Cardiac muscle cell (in vitro differentiated cells and primary cell): ENCODE measurements at places on chromosomes 5 and 9. TPM values are rescaled to one million over a fixed set of nuclear protein-coding genes. Genes with fewer than 3 reads are reported as not detected.
A peak's percentile ranks its signal among the peaks of the same experiment; 100 is the strongest.

DNA sequence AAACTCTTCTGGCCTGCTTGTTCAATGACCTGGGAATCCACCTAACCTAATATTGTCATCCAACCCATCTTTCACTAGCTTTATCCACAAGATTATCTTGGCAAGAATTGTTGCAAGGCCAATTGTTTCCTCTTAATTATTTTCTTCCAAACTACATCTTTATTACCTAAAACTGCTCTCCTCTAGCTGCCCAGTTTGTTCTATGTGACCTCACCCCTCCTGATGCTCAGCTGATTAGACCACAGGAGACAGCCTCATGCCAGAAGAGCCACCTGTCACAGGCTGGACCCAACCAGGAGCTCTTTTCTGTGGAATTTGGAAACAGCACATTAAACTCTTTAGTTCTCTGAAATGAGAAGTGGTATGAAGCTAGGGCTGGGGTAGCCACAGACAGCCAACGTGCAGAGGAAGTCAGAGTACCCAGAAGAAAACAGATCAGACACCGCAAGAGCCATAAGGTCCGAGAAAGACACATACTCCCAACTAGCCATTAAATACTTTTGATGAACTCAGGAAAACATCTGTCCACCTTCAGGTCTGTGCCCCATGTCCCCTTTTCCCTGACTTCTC is 12.0 kb downstream of the SAXO1 start:
- no peak for DNase-seq
- H3K4me3 ChIP-seq: no peak overlapping the region
- no peaks in the 10 kb centered on the region for H3K36me3 ChIP-seq
- H3K27me3 ChIP-seq: no peaks in the 10 kb centered on the region

Gene MED10
- total RNA-seq: 11.8 and 15.8 TPM in 2 replicates

- H3K27ac ChIP-seq: no peak overlapping the region
- peaks cover 89% of the 10 kb centered on the region for H3K27me3 ChIP-seq
- H3K4me3 ChIP-seq: no peak overlapping the region
- no peaks in the 10 kb centered on the region for H3K36me3 ChIP-seq
- H3K4me1 ChIP-seq: peaks cover 45% of the 10 kb centered on the region
Observed at GRCh38 chr5:154483654-154484392, 5.8 kb upstream of the HAND1 start.

Gene KIF27
- total RNA-seq: 2.6 and 6.2 TPM in 2 replicates

DNA sequence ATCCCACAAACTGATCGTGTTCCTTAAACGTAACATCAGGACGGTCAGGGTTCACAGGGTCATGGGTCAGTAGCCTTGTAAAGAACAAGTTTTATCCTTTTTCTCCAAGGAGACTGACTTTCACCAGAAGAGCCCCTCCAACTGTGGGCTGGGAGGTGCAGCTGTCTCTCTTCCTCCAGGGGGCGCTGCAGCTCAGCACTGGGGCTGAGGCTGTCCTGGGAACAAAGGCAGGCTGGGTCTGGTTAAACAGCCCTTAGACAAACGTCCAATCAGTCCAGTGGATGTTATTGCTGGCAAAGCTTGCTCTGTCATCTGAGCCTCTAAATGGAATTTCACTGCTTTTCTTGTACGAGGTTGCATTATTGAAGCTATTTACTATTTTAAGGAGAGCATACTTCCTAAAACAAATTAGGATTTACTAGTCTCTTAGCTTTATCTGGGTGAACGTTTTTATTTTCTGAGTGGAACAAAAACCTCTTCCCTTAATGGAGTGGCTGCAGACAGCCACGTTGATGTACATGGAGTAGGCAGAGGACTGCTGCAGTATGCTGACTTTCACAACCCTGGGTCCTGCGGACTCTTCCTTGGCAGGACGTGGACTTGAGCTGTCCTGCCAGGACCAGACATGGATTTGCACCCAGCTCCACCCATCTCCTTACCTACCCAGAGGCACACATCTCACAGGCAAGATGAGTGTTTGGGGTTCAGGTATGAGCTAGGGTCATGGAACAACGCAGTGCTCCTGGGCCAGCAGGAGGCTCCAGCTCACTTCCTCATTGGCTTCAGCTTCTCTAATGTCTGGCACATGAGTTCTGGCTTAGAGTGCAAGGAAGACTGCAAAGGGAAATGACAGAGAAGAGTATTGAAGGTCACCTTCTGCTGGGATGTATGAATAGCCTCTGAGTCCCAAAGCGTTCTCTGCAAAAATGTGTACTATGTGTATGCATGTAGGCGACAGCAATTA is 7.8 kb downstream of the EXOSC2 start:
- peak; percentile 90 for DNase-seq
- peak overlapping the region; percentile 71 for H3K27ac ChIP-seq
- peaks cover 45% of the 10 kb centered on the region for H3K36me3 ChIP-seq
- H3K27me3 ChIP-seq: no peaks in the 10 kb centered on the region
- H3K4me3 ChIP-seq: no peak overlapping the region

- DNase-seq: no peak
- no peak overlapping the region for H3K4me3 ChIP-seq
- H3K4me1 ChIP-seq: peaks cover 6% of the 10 kb centered on the region
- no peak overlapping the region for H3K27ac ChIP-seq
- H3K27me3 ChIP-seq: no peaks in the 10 kb centered on the region
- no peaks in the 10 kb centered on the region for H3K36me3 ChIP-seq
Observed at GRCh38 chr9:95190413-95190812, 127.1 kb downstream of the FANCC start.

DNA sequence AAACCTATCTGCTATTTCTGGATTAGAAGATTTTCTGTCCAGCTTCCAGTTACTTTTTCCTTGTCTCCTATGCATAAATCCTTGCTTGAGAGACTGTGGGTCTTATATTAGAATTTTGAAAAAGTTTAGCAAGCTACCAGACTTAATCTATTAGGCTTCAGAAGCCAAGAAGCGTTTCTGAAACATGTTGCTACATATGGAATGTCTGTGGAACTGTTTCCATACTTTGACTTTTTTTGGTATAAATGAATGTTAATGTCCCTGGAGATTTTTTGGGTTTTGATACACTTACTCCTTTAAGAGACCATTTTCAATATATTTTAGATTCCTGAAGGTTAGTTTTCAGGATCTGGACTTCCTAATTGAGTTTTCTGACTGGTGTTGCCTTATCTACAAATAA is 191.4 kb upstream of the SGCD start:
- no peaks in the 10 kb centered on the region for H3K36me3 ChIP-seq
- no peak overlapping the region for H3K4me3 ChIP-seq
- DNase-seq: no peak
- no peak overlapping the region for H3K27ac ChIP-seq
- H3K27me3 ChIP-seq: no peaks in the 10 kb centered on the region

Gene SLCO6A1
- total RNA-seq: not detected in 2 replicates

Gene PCDHGB4
- total RNA-seq: 17.4 and 23.5 TPM in 2 replicates

DNA sequence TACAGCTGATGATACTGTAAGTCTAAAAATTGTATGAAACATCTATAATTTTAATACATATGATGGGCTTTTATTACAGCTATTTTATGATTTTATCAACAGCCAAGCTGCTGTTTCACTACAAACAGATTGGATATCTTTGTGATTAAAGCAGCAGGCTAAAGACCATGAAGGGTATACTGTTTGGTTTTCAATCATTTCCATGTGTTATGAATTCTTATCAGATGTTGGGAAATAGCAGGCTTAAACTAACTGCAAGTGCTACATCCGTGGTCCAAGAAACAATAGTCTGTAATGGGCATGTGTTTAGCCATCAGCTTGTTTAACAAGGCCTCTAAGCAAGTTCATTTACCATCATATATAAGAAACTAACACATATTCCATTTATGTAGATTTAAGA is 107.5 kb downstream of the CWC27 start:
- H3K4me3 ChIP-seq: no peak overlapping the region
- no peak overlapping the region for H3K27ac ChIP-seq
- peak; percentile 8 for DNase-seq
- H3K27me3 ChIP-seq: no peaks in the 10 kb centered on the region

GRCh38 chr5:150113047-150113744 is 26.8 kb upstream of the CSF1R start:
- H3K27me3 ChIP-seq: no peaks in the 10 kb centered on the region
- peaks cover 12% of the 10 kb centered on the region for H3K4me1 ChIP-seq
- DNase-seq: no peak
- no peak overlapping the region for H3K4me3 ChIP-seq
- H3K36me3 ChIP-seq: no peaks in the 10 kb centered on the region
- H3K27ac ChIP-seq: no peak overlapping the region

Gene POLR1E
- 15.1 and 18.2 TPM in 2 replicates for total RNA-seq

- DNase-seq: no peak
- H3K4me3 ChIP-seq: no peak overlapping the region
- no peaks in the 10 kb centered on the region for H3K36me3 ChIP-seq
- H3K4me1 ChIP-seq: no peaks in the 10 kb centered on the region
- H3K27ac ChIP-seq: no peak overlapping the region
Observed at GRCh38 chr9:13070612-13071595, 208.6 kb downstream of the MPDZ start.

Gene FBXL7
- total RNA-seq: 19.0 and 22.5 TPM in 2 replicates
